D341Med (cell line): ENCODE measurements at places on chromosomes 1 and 21.

GRCh38 chr1:48858200-48858920 is 81.7 kb upstream of the BEND5 start:
- no peak for DNase-seq

DNA sequence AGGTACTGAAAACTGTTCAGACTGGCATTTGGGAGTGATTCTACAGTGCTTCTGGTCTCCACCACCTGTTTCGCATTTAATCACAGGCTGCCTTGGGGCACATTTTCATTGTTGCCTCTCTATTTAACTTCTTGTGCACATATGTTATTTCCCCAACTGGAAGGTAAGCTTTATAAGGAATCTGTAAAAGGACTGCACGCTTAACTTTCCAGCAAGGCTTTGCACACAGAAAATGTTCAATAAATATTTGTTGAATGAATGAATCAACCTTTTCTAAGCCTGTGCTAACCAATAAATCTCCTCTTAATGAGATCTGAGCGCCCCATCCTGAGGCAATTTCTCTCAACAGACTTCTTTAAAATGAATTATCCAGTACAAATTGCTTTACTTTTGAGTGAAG is 84.3 kb upstream of the ARHGAP29 start:
- no peak for DNase-seq

DNA sequence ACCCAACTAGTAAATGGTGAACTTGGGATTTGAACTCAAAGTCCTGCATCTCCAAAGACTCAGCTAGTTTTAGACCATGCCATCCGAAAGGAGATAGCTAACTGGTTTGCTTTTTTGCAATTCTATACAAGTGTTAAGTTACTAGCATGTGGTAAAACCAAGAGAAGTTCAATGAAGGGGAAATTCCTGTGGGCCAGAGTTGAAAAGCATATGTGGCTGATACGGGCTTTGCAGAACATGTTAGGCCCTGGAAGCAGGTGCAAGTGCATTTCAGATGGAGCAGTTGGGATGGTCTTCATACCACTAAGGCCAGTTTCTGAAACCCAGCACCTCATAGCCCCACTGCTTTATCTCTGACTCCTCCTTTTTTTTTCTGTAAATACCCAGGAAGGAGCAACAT is 620.9 kb downstream of the PLPP3 start:
- DNase-seq, result no peak

DNA sequence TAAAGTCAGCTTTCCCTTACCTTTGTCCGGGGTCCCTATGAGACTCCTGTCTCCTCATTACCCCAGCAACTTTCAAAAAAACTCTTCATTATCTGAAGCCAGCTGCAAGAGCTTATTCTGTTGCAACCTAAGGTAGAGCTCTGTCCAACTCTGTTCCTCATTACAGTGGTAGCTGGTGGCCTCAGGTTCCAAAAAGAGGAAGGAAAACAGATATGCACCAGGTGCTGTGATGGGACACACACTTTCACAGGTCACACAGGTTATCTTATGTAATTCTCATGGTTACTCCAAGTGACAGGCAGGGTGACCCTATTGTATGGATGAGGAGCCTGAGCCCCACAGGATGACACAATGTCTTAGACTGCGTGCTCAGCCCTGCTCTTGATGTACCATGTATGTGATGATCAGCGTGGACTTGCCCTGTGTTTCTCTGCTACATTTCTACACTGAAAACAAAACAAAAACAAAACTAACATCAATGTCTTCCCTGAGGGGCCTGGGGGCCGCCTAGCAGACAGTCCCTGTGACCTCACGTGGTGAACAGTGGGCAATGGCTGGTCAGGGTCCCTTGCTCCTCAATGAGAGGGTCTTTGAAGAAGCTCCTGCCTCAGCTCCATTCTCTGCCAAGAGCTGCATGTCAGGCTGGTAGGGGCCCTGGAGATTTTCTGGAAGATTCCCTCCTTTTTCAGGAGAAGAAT is 9.7 kb upstream of the TENT5C start:
- no peak for DNase-seq

DNA sequence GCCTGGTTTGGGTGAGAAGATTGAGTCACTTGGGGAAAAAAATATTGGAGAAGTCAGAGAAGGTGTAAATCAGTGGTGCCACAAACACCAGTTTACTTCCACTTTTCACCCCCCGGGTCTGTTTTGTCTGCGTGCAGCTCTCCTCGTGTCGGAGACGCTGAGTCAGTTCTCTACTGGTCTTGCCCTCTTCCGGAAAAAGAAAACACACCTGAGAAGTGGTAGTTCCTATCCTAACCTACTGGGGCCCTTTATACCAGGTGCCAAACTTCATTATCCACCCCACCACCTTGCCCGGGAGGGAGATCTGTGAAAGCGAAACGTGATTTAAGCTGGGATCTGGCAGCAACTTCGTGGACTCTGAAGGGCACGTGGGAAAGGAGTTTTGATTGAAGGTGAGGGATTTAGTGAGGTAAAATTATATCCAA is 855 bp upstream of the IVNS1ABP start:
- DNase-seq, result peak; percentile 37

GRCh38 chr1:32651461-32652073 is 559 bp downstream of the RBBP4 start:
- no peak for DNase-seq

DNA sequence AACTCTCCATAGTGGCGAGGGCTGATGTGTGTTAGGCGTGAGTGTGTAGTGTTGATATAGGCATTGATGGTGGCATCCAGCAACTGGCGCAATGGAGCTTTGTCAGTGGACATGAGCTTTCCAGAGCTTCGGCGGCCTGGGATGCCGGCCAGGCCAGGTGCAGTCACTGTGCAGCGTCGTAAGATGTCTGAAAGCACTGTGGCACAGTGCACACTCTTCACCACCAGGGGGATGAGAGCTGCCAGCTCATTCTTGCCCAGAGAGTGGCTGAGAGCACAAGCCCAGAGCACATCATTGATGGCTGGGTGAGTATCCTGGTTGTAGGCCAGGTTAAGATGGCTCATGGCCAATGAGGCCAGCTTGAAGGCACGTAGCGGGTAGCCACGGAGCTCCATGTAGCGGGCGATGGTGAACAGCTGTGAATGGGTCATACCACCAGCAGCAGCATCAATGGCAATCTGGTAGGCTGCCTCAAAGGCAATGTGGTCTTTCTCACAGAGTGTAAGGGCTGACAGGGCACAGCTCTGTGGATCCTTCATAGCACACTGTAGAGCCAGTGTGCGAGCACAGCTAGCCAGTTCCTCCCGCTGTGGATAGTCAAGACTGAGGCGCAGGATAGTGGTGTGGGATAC is 6.7 kb downstream of the UROD start:
- DNase-seq, result peak; percentile 73

DNA sequence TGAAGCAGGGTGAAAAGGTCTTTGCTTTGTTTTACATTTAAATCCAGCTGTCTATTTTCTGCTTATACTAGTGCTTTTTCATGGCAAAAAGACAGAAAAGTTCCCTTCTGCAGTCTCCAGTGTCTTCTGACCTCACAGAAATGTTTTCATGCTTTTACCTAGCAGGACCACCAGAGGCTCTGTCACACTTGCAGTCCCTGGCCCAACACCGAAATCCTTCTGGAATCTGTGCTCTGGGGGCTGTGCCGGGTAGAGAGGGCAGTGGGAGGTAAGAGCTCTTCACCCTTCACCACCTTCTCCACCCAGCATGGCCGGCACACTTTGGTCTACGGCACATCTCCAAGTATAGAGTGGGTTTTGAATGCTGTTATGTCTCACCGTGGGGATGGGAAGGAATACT is 20.8 kb downstream of the GNAT2 start:
- DNase-seq, result peak; percentile 47

DNA sequence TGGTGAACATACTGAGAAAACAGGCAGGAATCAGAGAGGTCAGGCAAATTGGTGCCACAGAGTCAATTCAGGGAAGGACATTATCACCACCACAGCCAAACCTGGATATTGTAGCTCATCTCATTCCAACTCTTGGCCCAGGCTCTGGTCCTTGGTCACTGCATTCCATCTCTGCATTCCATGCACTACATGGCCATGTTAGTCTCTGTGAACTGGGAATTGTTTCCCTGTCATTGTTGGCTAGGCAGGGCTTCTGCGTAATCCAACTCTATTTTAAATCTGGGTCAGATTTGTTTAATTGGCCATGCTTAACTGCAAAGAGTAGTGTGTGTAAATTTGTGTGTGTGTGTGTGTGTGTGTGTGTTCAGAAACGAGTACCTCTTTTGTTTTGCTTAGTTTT is 837.6 kb upstream of the ADAMTS5 start:
- DNase-seq, result no peak

DNA sequence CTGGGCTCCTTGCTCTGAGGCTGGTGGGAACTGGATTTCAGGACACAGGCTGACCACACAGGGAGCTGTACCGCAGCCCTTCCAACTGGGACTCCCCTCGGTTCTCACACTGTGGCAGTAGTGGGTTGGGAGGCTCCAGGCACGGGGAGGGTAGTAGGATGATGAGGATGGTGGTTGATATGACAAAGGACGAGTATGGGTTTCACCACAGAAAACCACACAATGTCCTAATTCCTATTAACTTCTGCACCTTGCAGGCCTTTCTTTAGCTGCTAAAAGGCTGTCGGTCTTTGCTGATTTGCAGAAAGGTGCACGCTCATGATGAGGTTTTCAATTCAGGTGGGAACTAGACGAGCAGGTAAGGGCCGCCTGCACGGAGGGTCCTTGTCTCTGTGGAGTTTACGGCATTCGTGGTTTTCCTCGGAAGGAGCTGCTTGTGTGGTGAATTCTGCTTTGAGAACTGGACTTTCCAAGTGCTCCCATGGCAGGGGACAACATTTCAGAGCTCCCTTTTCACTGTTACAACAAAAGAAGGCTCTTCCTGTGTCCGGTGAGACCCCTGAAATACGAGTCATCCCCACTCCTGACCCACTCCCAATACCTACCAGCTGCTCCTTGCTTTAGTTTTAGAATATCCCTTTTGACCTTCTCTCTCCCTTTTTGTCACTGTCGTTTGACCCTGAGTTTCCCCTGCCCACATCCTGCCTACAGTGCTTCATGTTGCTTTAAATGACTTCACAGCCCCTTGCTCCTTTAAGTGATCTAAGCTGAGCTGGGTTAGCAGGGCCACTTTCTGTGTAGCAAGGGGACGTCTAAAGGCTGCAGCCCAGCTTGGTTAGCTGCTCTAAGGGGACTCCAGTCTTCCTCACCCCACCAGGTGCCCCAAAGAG is 125.1 kb downstream of the MRPS6 start:
- no peak for DNase-seq

GRCh38 chr1:165842671-165843129 is 15.3 kb downstream of the UCK2 start:
- no peak for DNase-seq

DNA sequence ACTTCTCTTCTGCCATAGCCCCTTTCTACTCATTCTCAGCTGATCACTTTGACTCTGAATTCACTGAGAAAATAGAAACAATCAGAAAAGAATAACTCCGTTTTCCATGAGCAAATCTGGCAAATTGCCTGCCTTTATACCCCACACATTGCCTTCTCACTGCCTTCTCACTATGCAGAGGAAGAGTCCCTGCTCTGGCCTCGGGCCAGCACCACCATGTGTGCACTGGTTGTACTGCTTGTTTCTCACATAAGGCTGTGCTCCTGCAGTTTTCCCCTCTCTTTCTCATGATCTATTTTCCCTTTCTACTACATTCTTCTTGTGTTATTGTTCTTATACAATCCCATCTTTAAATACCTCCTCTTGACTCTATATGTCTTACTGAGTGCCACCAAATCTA is 2.3 kb upstream of the HMGCS2 start:
- no peak for DNase-seq

DNA sequence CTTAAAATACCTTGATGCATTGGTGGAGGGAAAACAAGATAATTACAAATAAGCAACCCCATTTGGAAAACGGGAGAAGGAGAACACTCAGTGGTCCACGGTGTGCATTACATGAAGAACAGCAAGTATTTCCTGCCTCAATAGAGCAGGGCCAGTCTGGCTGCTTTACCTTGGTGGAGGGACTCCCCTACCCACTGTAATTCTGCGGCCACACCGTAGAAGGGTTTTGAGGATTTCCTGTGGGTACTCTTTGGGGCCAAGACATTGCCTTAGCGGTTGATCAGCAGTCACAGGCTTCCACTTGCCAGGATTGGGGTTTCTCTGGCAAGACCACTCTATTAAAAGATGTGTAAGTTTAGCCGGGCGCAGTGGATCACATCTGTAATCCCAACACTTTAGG is 16.3 kb upstream of the TMEM54 start:
- no peak for DNase-seq

GRCh38 chr1:101107496-101108110 is 82.0 kb upstream of the DPH5 start:
- DNase-seq, result no peak

- DNase-seq, result no peak
These were observed 23.8 kb downstream of the MACF1 start for GRCh38 chr1:39228252-39228651.

DNA sequence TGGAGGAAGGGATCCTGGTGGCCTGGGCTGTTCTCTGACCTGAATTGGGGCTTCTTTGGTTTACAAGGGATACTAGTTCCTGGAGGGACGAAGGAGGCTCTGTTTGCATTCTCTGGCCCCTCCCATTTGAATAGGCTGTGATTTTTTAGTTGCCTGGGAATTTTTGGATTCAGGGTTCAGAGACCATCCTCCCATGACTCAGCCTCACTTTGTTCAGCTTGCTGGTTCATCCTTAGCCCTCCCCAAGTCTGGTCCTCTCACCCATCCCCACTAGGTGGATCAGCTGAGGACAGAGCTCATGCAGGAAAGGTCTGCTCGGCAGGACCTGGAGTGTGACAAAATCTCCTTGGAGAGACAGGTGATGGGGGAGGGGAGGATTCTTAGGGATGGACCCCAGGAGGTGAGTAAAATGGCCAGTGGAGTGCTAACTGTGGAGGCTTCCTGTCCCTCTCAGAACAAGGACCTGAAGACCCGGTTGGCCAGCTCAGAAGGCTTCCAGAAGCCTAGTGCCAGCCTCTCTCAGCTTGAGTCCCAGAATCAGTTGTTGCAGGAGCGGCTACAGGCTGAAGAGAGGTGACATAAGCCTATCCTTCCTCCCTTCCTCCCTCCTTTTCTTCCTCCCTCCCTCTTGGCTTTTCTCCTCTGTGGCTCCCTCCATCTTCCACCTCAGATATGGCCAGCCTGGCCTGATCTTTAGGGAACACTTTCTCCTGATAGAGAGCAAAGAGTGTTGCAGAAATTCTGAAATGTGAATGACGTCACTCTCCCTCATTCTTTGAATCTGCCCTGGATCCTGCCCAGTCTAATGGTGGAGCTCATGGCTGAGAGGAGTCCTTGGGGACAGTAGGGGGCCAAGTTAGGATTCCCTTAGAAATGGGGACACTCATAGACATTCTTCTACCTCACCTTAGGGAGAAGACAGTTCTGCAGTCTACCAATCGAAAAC is 4.5 kb upstream of the TUFT1 start:
- no peak for DNase-seq

DNA sequence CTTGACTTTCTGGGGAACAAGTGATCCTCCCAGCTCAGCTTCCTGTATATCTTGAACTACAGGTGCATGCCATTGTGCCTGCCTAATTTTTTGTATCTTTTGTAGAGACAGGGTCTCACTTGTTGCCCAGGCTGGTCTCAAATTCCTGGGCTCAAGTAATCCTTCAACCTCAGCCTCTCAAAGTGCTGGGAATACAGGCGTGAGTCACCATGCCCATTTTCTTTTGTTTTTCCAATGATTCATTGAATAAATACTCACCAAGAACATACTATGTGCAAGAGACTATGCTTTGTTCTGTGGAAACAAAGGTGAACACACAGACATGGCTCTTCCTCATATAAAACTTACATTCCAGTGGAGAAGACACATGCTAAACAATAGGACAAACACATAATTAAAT is 407.8 kb upstream of the DAB1 start:
- DNase-seq, result no peak
